Fibroblast of skin of right quadriceps (primary cell): ENCODE measurements at places on chromosomes 16 and 17.

GRCh38 chr16:23571895-23572294 is 14.4 kb downstream of the UBFD1 start:
- no peak for DNase-seq

DNA sequence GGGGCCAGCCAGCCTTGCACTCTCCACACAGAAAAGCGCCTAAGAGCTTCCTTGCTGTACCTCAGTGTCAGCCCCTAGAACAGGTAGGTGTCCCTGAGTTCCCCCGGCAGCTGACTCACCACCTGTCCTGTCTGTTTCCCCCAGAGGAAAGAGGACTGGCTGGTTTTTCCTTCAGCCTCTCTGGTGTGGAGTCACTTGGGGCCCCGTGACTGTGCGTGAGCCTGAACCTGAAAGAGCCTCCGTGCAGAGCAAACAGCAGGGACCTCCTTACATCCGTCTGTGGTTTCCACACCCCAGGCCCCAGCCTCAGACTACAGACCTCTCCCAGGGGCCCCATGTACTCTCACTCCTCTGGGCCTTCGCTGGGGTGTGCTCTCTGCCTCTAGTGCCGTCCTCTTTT is 87.8 kb downstream of the GNAO1 start:
- DNase-seq, result no peak

- peak; percentile 25 for DNase-seq
These were observed 10.2 kb upstream of the MPP2 start for GRCh38 chr17:43917348-43918025.

- no peak for DNase-seq
These were observed 2.8 kb upstream of the PRKAR1A start for GRCh38 chr17:68509141-68510057.

GRCh38 chr17:50638966-50639713 is 4.5 kb downstream of the ABCC3 start:
- DNase-seq, result peak; percentile 98

- no peak for DNase-seq
These were observed 8.4 kb downstream of the LRRC3C start for GRCh38 chr17:39935909-39936308.

GRCh38 chr16:56732366-56732765 is 2.4 kb downstream of the NUP93 start:
- DNase-seq, result no peak

GRCh38 chr17:74903671-74904070 is 10.2 kb upstream of the FADS6 start:
- no peak for DNase-seq

- DNase-seq, result peak; percentile 32
These were observed 5.5 kb downstream of the CBFB start for GRCh38 chr16:67034487-67034886.

DNA sequence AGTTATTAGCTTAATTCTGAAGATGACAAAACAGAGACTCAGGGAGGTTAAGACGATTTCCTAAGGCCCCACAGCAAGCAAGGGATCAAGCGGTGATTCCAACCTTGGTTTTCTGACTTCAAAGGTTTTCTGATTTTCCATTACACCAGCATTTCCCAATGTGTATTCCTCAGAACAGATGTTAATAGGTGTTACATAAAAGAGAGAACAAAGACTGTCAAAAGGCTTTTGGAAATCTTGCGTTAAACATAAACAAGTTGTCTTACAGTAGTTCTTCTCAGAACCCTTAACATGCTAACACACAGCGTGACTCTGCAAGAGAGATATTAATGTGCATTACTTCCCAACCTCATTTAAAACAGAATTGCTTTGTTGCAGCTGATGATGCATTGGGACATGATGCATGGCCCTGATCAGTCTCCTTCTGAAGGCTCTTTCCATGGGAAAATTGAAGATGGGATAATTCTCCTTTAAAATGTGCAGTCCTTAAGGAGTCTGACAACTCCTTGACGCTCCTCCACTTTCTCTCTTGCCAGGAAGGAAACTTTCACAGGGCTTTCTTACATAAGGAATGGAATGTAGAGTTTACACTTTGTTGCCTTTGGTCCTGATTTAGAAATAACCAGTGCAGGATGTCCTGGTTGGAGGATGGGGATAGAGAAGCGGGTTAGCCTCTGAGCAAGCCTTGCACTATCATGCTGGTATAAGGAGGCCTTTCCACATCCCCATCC is 21.5 kb upstream of the MMD start:
- peak; percentile 44 for DNase-seq

DNA sequence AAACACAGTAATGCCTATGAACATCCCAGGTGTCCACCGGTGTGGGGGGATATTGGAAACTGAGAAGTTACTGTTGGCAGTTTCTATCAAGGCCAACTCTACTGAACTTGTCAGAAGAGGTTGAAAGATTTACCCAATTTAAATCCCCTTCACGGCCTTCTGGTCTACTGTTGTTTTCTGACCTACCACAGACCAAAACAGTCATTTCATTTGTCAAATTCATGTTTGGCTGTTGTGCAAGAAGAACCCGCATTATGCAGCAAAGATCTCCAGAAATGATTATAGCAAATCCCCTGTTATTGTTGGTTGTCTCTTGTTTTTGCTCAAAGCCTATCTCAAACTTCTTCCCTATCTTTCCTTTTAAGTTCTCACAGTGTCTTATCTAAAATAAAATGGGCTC is 73.1 kb upstream of the MAF start:
- DNase-seq, result no peak

DNA sequence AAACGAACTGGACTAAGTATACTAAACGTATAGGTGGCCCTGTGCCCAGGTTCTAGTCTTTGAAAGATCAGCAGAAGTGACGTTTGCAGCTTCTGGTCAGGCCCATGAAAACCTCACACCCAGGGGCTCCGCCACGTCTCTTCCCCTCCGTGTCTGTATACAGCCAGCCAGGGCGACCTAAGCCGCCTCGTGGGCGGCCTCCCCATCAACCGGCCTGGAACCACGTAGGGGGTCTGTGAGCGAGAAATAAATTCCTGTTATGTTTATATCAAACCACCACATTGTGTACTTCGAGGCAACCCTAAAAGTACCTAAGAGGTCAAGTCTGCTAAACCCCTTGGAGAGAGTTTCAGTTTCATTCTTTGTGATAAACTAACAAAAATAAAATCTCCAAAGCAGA is 6.8 kb downstream of the TK1 start:
- DNase-seq, result no peak

DNA sequence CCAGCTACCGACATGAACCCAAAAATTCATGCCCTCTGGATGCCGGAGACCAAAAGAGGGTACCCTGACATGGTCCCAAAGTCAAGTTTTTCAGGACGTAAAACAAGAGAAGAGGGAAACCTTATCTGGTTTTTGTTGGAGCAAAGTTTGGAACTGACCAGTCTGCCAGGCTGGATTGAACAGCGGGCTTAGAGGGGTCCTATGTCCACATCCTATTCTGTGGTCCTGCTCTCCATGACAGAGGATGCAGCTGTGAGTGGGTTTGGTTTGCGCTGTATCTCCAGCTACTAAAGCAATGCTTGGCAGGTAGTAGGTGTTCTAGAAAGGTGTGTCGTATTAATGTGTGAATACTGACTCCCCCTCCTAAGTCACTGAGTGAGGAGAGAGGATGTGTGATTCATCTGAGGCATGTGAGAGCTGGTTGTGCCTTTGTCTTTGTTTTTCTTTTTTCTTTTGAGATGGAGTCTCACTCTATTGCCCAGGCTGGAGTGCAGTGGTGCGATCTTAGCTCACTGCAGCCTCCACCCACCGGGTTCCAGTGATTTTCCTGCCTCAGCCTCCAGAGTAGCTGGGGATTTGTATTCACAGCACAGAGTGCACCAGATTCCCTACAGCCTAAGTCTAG is 31.0 kb downstream of the PMM2 start:
- no peak for DNase-seq

- DNase-seq, result no peak
These were observed 21.1 kb downstream of the RARA start for GRCh38 chr17:40329839-40330794.

DNA sequence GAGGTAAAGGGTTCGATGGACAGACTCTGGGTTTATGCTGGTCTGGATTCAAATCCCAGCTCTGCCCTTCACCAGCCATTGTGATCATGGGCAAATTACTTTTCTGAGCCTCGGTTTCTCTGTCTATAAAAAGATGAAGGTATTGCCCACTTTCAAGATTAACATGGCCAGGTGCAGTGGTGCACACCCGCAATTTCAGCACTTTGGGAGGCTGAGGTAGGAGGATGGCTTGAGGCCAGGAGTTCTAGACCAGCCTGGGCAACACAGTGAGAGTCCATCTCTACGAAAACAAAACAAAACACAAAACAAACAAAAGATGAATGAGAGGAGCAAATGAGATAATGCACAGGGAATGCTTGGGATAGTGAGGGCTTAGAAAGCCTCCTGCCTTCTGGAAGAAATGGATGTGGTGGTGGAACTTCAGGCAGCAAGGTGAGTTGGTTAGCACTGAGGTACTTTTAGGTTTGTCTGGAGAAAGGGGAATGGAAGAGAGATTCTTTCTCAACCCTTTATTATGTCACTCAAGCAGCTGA is 8.5 kb downstream of the ADGRG3 start:
- DNase-seq, result no peak

- DNase-seq, result no peak
These were observed 8.3 kb downstream of the XYLT2 start for GRCh38 chr17:50354198-50354597.

- peak; percentile 83 for DNase-seq
These were observed 497 bp downstream of the SMIM5 start for GRCh38 chr17:75633486-75634375.

- no peak for DNase-seq
These were observed at the start of gene KREMEN2 for GRCh38 chr16:2963723-2964474. TSS of gene KREMEN2 (plus strand) at chr16:2964275. CDS start at chr16:2964521, 246 bp downstream.

GRCh38 chr17:6894206-6894528 is 62.6 kb upstream of the TEKT1 start:
- DNase-seq, result no peak

DNA sequence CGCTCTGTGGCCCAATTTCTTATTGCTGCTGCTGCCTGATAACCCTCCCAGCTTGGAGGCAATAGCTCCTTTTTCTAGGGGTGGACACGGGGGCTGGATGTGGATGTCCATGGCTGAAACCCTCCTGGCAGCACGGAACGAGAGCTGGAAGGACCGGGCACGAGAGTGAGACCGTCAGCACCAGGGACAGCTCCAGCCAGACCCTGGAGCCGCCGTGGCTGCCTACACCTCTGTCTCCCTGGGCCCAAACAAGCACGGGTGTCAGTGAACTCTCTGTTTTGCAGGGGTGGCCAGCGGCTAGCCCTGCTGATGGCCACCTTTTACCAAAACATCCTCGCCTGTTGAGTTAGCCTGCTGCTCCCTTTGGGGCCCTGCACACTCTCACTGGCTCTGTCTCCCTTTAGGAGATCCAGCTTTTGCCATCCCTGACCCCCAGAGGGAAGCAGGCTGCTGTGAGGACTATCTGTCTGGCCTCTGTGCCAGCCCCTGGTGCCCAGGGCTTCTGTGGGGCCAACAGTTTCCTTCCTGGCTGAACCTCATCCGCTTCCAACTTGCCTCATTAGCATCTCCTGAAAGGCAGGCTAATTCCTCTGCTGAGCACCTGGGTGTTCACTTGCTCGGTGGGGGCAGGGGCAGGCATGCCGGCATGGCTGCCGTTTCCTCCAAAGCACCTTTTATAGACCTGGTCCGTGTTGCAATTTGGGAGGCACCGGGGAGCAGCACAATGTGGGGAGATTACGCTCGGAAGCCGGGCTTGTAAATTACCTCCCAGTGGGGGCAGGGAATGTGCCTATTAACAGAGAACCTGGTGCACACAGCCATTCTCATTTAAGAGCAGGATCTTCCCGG is 118.1 kb downstream of the ENGASE start:
- DNase-seq, result peak; percentile 21

- DNase-seq, result no peak
These were observed 24.4 kb downstream of the ARHGAP17 start for GRCh38 chr16:24990803-24991202.

DNA sequence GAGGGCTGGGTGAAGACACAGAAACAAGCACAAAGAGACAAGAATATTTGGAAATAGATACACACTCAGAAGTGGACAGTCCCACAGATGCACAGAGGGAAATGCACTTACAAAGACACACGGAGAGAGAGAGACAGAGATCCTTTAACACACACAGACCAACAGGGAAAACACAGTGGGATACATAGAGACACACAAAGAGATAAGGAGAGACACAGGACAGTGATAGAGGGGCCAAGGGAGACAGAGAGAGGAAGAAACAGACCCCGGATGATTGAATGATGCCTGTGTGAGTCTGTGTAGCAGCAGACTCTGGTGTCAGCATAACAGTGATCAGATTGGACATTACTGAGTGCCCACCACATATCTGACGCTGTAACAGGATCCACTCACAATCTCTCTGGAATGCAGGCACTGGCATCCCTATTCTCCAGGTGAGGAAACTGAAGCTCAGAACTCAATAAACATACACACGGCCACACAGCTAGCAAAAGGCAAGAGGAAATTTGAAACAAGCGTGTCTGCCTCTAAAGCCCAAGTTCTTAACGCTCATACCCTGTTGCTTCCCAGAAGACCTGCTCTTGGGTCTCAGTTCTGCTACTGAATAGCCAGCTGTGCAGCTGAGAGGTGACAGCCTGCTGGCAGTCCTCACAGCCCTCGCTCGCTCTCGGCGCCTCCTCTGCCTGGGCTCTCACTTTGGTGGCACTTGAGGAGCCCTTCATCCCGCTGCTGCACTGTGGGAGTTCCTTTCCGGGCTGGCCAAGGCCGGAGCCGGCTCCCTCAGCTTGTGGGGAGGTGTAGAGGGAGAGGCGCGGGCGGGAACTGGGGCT is 186.3 kb upstream of the NLRP1 start:
- no peak for DNase-seq

GRCh38 chr16:1762879-1763520 is 8.3 kb downstream of the NME3 start:
- no peak for DNase-seq

GRCh38 chr16:47956916-47957315 is 198.9 kb downstream of the ABCC12 start:
- DNase-seq, result no peak

GRCh38 chr17:69117855-69118784 is 23.6 kb downstream of the ABCA6 start:
- no peak for DNase-seq

GRCh38 chr17:10048629-10049350 is 143.7 kb upstream of the RCVRN start:
- no peak for DNase-seq

- no peak for DNase-seq
These were observed at the start of gene ZACN for GRCh38 chr17:76078860-76079534. TSS of gene ZACN (plus strand) at chr17:76079182. CDS start at chr17:76079265, 83 bp downstream.

DNA sequence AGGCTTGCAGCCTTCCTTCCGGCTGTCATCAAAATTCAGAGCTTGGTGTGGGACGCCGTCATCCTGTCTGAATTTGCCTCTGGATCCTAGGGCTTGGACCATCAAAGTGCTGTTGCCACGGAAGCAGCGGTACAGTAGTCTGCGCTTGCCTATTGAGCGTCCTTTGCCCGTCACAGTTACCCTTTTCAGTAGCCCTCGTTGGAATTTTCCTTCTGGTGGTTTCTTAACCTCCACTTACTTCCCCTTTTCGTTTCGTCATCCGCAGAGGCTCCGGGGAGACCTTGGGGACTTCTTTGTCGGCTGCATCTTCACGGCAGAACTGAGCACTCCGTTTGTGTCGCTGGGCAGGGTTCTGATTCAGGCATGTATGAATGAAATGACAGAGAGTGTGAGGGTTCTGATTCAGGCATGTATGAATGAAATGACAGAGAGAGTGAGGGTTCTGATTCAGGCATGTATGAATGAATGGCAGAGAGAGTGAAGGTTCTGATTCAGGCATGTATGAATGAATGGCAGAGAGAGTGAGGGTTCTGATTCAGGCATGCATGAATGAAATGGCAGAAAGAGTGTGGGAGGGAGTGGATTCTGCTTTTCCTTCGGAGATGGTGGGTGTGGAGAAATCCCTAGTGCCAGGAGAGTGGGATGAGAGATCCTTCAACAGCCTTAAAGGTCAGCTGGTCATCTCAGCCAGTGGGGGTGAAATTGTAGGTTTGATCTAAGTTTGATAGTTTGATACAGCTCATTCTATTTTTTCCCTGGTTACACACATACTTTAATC is 8.0 kb downstream of the TLCD3A start:
- DNase-seq, result no peak
